ENCODE measurements at places on chromosomes 3 and 15.

- peak; percentile 46 for DNase-seq
Measured at GRCh38 chr3:24494618-24495325, at the start of gene THRB. TSS of gene THRB (minus strand) at chr3:24494850.

DNA sequence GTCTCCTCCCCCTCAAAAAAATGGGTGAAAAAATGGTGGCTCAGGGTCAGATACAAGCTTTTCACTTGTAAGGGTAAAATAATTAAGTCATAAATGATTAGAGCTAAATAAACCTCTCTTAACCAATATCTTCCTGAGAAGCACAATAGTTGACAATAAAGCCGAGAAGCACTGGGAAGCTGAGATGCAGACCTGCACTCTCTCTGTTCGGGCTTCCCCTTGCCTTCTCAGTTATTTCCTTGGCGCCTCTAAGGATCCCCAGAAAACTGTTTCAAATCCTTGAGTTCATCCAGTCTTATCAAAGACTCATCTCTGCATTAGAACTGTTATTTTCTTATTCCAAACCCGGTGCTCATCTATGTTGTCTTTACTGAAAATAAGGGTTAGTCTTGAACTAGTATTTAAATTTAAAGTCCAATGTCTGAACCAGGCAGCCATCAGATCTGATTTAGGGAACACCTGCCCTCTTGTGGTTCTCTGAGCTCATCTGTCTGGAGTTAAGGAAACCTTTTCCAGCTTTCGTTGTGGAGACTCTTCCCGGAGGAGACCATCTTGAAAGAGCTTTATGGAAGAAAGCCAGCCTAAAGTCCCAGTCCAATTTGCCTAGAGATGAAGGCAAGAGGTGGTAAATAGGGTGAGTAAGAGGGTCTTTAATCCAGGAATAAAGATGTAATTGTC is 256.4 kb upstream of the MCTP2 start:
- DNase-seq: peak; percentile 63

GRCh38 chr3:177602601-177603147 is 405.4 kb upstream of the TBL1XR1 start:
- peak; percentile 54 for DNase-seq

DNA sequence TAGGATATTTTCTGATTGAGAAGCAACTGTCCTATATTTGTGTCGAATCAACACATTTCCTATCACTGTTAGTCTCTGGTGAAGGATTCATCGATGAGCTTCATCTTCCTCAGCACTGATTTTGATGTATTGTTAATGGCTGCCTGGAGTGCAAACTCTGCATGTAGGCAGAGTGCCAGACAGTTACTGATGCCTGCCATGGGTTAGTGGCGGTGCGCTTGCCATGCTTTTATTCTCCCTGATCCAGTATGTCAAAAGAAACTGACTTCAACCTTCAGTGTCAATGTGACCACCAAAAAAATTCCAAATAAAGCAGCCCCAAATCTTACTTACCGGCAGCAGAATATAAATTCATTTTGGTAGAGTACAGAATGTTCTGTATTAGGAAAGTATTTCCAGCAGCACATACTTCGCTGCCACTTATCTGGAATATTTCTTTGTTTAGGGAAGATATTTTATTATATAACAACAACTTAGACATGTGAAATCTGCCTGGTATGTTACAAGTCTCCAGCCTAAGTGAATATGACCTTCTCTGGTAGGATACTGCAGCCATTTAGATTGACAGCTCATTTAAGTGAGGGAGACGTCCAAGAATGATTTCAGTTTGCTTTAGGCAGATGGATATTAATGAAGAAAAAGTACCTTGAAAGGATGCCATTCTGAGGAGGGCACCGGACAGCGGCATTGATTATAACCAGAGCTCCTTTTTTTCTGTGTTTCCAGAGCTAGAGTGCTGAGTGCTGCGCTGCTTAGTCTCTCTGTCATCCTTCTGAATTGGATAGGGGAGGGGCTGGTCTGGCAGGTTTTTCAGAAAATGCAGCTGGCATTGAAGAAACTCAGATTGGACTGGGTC is 59.9 kb downstream of the ARHGEF26 start:
- peak; percentile 21 for DNase-seq

DNA sequence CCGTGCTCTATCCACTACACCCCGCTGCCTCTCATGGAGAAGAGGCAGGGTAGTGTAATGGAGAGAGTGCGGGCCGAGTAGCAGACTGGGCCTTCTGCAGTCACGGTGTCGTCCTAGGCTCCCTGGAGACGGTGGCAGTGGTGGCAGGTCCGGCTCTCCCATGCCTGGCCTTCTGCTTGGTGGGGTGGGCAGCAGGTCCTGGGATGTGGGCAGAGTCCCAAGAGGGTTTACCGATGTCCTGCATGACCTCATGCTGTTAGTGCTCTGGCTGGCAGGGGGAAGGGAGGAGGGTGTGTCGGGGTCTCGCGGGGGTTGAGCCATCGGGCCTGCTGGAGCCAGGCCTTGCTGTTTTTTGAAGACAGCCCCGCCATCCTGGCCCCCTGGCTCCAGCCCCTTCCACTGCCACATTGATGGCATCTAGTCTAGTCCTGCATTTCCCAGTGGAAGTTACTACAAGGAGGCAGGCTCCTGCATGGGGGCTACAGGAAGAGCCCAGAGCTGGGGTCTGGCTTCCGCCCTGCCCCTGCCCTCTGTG is 73.6 kb upstream of the SEC13 start:
- DNase-seq: no peak

DNA sequence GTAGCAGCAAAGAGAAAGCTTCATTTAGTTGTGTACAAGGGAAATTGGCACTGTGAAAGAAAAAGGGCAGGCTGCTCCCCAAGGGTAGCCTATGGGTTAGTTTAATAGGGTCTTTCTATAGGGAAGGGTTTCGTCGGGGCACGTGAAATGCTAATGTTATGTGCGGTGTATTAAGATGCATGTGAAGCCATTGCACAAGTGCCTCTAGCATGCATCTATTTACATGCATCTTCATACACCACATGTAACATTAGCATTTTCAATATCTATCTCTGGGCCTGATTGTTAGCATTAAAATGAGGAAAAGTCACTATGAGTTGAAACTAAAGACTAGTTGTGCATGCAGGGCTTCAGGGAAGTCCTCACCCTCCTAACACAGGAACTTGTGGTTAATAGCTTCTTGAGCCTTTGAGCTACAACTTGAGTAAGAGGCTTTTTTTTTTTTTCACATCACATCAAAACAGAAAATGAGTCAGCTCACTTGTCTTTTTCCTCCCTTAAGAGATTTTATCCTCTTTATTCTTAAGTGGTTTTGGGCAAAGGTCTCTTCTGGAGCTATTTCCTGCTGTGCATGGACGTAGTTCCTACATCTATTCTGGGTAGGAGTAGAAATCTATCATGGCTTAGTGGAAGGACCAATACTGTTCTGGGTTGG is 613.4 kb downstream of the ZPLD1 start:
- DNase-seq: peak; percentile 5

DNA sequence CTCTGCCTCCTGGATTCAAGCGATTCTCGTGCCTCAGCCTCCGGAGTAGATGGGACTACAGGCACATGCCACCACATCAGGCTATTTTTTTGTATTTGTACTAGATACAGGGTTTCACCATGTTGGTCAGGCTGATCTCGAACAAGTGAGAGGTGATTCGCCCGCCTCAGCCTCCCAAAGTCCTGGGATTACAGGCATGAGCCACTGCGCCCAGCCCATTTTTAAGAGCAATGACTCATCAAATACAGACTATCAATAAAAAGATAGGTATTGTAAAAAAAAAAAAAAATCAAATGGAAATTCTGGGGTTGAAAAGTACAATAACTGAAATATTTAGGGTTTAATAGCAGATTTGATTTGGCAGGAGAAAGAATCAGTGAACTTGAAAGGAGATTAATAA is 129.0 kb downstream of the TJP1 start:
- DNase-seq: no peak

DNA sequence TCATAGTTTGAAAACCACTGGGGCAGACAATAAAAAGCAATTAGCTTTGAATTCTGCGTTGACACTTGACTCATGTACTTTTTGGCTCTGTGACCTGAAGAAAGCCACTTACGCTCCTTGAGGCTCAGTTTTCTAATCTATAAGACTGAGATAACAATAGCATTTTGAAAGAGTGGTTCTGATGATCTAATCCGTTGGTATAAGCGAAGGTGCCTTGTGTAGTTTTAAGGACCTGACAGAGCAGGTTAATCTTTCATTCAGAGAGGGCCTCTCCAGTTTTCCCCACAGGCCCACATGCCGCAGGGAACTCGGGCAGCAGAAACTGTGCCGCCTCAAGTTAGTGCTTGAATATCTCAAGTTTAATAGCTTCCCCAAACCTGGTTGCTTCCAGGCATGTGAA is 306.0 kb upstream of the GBE1 start:
- DNase-seq: peak; percentile 42

GRCh38 chr3:116020495-116020894 is 397.2 kb downstream of the GAP43 start:
- peak; percentile 77 for DNase-seq

DNA sequence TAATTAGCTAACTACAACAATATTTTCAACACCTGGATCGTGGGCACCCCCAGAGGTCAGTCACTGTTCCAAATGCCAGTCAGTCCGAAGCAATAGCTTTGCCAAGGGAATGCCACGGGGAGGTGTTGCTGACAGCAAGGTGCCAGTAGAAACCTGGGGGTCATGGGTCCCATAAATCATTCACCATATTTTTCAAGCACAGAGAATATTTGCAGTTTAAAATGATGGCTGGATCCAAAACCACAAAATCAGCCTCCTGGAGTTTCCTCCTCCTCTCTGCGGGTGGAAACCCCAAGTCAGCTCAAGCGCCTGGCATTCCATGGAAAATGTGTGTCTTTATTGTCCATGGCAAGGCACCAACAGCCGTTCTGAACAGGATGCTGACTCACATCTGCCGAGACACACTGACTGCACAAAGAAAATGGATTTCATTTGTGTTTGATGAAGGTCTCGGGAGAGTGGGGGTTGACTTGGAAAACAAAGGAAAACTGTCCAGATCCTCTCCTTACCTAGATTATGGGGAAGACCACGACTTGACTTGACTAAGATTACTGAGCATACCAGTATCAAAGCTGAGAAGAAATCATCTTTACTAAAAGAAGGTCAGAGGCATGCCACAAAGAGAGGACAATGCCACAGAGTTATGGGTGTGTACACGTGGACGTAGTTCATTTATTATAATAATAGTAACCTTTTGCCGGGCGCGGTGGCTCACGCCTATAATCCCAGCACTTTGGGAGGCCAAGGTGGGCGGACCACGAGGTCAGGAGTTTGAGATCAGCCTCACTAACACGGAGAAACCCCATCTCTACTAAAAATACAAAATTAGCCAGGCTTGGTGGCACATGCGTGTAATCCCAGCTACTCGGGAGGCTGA is 26.4 kb downstream of the ANXA2 start:
- DNase-seq: peak; percentile 84

DNA sequence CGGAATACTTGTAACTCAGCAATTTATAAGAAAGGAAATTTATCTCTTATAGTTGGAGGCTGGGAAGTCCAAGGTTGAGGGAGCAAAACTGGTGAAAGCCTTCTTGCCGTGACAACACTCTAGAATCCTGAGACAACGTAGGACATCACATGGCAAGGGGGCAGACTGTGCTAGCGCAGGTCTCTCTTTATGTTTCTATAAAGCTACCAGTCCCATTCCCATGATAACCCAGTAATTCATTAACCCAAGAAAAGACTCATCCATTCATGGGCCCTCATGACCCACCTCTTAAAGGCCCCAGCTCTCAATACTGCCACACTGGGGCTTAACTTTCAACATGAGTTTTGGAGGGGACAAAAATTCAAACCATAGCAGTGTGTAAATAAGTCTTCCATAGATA is 260.2 kb downstream of the ZBTB20 start:
- no peak for DNase-seq

GRCh38 chr3:168620854-168621253 is 525.1 kb upstream of the GOLIM4 start:
- peak; percentile 30 for DNase-seq

- DNase-seq: no peak
Measured at GRCh38 chr3:63874769-63875168, 11.1 kb downstream of the ATXN7 start.

- DNase-seq: no peak
Measured at GRCh38 chr3:50612234-50612882, 784 bp upstream of the CISH start.

DNA sequence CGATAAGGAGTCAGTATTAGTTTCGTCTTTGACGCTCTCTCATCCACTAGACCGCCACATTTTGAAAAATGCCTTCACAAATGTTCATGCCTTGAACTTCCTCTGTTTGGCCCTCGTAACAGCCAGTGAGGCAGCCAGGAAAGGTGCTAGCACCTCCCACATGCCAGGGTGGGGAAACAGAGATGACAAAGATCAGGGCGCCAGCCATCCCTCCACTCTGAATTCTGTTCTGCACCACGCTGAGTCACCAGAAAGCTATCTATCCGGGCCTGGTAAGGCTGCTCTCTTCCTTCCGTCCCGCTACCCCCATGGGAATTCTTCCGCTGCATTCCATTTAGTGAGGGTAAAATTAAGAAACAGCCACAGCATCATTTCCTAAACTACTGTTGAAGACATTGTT is 31.3 kb upstream of the BCL2L10 start:
- DNase-seq: peak; percentile 26

DNA sequence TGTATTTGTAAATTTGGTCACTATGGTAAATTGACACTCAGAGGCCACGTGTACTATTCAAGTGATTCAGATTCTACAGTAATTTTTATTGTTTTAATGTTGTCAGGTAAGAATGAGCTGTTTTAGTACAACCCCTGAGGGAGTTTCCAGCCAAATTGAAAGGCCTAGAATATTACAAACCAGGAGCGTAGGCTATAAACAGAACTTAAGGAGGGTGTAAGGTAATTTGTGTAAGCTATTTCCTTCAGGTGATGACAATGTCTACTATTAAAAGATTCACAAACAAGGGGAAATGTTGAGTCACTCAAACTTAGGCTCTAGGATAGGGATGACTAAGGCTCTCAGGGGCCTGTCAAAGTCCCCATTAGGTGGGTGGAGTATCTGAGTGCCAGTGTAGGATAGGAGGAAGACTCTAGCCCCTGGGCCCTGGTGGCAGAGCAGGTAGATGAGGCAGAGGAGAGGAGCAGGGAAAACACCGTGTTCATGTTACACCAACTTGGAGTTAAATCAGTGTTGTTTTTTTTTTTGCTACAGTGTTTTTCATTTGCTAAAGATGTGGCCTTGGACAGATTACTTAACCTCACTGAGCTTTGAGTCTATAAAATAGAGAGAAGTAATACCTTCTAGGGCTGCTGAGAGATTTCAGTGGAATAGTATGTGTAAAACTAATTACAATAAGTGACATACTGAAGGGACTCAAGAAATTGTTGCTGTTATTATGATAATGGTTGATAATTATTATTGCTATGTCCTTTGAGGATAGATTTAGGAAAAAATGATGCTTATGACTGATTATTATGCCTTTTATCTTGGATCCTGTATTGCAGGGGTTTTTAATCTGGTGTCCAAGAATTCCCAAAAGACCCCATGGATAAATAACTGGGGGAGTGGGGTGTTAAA is 10.3 kb downstream of the TM4SF1 start:
- DNase-seq: peak; percentile 99

- DNase-seq: no peak
Measured at GRCh38 chr3:128113817-128114794, 9.5 kb downstream of the RUVBL1 start.

- DNase-seq: no peak
Measured at GRCh38 chr3:32089476-32089875, 16.9 kb upstream of the GPD1L start.

All from bronchial epithelial cell (primary cell).